NCI-H1436 treated with DMSO at 0.1 percent for 48 hours (cell line): ENCODE measurements at places on chromosomes 7 and 10.
A peak's percentile ranks its signal among the peaks of the same experiment; 100 is the strongest.

DNA sequence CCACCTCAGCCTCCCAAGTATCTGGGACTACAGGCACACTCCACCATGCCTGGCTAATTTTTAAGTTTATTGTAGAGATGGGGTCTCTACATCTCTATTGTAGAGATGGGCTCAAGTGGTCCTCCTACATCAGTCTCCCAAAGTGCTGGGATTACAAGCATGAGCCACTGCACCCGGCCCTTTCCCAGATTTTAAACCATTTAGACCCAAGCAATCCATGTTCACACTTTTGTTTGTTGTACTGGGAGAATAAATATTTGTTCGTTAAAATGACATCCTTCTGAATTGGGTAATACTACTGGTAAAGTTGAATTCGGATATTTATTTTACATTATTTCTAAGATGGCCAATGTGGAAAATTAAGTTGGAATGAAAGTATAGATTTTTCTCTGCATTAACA, 52.7 kb downstream of the MINPP1 start:
- DNase-seq, result no peak

DNA sequence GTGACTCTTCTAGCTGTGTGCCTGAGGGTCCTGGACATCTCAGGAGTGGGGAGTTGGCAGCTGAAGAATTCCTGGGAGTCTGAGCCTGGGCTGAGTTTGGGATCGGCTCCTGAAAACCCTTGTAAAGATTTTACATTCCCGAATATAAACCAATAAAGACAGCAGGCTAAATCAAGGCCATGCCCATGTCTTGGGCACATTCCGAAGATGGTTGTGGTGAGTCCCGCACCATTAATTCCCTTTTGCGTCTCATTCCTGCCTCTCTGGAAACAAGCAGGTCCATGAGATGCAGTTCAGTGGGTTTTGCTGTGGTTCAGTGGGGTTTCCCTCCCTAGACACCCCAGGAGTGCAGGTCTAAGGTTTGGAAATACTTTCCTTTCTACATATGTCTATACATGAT, 90.9 kb downstream of the COL26A1 start:
- DNase-seq, result no peak

- DNase-seq, result no peak
These were observed 31.1 kb upstream of the LRRN3 start for GRCh38 chr7:111059833-111060232.

DNA sequence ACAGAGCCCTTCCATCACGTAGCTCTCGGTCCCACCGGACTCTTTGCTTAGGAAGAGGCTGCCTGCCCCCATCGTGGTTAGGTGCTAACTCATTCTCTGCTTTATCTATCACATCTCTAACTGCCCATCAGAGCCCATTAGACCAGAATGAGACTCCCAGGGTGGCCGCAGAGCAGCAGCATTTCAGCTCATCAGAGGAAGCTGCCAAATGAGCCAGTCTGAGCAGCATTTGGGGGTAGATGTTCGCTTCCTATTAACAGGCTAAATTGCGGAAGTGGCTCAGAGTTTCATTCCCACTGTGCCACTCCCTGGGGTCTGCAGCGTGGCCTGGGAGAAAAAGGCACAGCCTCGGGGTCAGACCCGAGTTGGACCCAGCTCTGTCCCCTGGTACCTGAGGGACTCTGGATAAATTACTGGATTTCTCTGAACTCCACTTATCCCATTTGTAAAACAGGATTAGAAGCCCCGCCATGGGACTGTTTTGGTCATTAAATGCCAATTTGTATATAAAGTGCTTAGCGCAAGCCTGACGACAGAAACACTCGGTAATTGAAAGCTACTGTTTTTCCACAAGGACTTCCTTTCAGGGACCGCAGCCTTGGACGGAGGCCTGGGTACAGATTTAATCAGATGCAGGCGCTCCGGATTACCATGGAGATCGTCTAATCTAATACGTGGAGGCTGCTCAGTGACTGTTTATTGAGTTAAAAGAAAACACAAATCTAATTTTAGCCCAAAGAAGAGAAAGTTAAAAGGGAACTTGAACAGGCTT, 73.8 kb upstream of the PRLHR start:
- no peak for DNase-seq

GRCh38 chr7:116273283-116273917, 63.1 kb downstream of the TES start:
- DNase-seq, result no peak

GRCh38 chr7:135976312-135977006, 700 bp downstream of the MTPN start:
- DNase-seq, result no peak

DNA sequence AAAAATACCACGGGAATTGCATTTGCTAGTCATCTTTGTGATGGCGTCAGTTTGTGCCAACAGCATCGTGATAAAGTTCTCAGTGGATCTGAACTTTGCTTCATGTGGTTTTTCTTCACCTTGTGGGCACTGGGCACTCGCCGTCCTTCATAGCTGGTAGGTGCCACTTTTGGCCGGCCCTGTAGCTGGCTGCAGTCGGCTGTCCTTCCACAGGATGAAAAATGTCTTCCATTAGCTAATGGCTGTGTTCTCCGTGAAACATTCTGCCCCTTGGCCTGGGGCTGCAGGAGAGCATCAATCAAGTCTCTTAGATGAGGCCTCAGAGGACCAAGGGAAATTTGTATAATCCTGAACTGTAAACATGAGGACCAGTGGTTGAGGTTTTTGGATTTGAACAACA, 145.3 kb downstream of the DYNC1I1 start:
- no peak for DNase-seq

DNA sequence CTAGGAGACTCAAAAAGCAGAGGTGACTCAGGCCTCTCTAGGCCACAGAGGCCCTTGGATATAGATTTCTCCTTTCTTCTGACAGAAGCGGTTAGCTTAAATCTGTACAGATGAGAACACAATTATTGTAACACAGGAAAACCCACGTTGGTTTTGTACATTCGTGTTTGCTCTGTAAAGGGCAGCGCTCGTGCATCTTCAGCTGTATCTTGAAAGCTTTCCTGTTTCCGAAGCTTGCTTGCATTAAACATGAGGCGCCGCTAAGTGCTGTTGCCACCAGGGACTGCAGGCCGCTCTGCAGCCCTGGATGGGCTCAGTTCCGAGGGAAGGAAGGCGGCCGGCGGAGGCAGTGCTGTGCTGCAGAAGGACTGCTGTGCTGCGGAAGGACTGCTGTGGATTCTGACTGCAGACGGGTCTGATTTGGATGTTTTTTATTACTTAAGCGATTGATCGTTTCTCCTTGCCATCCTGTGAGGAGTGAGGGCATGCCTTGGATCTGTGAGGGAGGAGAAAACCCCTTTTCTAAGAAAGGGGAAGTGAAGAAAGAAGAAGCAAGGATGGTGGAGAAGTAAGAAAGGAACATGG, 53.3 kb downstream of the FHIP2A start:
- DNase-seq, result no peak

DNA sequence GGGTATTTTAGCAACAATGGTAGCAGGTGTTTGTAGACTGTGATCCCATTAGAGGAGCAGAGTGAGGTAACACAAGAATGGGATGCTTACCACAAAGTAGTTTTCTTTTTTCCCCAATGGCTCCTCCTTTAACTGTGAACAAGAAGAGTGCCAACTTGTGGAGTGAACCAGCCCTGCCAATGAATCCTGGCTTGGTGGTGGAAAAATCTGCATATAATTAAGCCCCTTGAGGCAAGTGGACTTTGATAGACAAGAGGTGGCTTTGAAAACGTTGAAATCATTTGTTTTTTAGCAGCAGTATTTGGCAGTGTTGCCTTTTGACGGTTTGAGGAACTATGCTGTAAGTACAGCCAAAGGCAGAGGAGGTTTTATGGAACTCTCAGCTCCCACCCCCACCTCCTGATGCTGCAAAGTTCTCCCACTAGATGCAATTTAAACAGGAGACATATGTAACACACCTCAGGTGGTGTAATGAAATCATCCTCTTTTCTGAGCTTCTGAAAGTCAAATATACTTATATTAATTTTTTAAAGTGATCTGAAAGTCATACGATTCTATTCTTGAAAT, 295.6 kb downstream of the DPP6 start:
- peak; percentile 66 for DNase-seq

- DNase-seq, result no peak
These were observed 58.9 kb upstream of the LYZL2 start for GRCh38 chr10:30688456-30688855.

DNA sequence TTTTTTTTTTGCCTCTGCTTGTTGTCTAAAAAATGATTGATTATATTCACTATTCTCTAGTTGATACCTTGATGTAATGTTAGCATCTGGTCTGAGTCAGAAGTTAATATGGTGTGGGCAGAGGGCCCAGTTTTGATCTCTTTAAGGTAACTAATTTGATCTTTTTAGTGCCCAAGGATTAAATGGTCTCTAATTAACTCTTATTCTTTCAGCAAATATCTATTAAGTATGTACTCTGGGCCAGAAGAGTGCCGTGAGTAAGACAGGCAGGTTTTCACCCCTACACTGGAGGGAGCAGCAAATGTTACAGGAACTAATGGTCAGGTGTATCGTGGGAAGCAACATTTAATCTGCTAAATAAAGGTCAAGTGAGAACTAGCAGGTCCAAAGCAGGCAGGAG, 144.6 kb upstream of the COL1A2 start:
- DNase-seq, result no peak

DNA sequence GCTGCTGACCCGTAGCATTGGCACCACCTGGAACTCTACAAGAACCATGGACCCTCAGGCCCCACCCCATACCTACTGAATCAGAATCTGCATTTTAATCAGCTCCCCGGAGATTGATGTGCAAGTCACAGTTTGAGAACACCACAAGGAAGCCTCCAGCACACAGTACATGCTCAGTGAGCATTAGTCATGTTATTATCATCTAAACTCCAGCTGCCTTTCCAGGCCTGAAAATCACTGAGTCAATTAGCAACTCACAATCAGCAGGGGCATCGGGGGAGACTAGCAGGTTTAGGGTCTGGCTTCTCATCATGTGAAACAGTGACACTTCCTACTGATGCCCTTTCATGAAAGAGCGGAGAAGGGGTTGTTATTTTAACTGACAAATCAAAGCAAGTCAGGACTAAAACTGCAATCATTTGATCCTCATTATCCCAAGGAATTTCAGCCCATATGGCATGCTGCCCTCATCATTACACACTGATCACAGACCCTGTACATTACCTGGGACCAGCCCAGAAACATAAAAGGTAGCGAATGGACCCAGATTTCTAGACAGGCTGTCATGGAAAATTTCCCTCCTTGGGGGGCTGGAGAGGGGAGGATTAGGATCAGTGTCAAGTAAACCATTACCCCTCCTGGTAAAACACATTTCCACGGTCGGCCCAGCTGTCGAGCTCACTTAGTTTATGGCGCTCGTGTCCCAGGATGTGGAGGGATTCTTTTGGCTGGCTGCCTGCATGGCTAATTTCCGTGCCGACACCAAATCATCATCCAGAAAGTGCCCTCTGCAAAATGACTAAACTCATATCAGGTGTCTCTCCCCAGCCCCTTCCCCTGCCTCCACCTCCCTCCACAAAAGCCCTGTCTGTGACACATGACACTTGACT, 122.8 kb downstream of the PRLHR start:
- no peak for DNase-seq

DNA sequence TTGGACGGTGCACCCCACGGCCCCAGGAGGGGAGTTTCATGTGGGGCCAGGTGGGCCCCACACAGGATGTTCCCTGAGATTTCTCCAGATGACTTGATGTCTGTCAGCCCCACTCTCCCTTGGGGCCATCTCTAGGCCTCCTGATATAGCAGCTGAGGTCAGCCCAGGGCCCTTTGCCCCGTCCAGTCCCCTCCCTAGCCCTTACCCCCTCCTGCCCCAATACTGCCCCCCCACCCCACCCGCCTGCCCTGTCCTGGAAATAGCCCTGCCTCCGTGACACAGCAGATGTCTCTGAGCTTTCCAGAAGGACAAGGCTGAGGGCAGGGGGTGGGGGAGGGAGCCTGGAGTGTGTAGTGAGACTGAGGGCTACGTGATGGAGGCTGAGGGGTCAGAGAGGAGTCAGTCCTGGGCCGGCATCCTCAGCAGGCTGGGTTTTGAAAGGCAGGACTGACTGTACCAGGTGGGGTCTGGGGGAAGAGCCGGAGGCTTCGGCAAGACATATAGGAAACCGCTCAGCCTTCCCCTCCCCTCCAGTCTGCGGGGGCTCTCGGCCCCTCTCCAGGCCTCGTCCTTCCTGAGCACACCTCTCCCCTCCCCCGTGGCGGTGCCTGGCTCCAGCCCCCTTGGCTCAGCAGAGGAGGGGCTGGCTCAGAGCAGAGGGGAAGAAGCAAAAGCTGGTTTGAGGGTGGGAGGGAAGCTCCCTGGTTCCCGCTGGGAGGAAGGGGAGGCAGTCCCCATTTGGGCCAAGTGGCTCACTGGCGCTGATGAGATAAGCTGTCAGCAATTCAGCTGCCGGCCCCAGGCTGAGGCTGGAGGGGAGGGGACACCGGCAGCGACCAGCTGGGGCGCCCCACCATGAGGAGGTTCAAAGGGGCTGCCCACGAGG, 2.0 kb downstream of the FLNC start:
- DNase-seq, result no peak

DNA sequence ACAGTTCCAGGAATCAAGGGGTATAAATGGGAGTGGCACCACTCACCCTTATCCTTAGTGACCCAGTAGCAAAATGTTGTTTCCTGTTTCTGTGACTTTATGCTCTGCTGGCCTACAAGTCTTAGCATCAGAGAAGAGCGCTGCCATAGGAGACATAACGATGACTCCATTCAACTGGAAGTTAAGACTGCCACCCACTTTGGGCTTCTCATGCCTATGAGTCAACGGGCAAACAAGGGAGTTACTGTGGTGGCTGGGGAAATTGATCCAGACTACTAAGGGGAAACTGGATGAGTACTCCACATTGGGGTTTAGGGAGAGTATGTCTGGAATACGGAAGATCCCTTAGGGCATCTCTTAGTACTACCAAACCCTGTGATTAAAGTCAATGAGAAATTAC, 40.6 kb upstream of the PIK3CG start:
- no peak for DNase-seq

- DNase-seq, result no peak
These were observed 324.6 kb downstream of the ATRNL1 start for GRCh38 chr10:115417585-115418265.

DNA sequence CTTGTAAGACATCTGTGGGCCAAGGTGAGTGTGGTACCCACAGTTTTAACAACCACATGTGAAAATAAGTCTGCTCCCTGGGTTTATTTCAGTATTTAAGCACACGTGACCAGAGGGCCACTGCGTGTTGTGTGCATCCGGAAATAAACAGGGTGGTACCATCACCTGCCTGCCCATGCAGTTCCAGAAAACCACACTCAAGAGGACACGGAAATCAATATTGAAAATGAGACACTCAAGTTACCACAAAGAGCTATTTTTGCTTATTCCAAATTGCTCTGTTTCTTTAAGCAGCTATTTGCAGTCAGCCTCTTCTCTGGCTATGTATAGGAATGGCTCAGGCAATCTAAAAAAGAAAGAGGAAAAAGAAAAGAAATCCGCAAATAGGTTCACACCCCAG, 71.8 kb upstream of the LOXL4 start:
- no peak for DNase-seq
